ENCODE measurements at places on chromosomes 7 and 10.

- DNase-seq: no peak
Measured at GRCh38 chr7:79320741-79321473, 132.6 kb downstream of the MAGI2 start.

DNA sequence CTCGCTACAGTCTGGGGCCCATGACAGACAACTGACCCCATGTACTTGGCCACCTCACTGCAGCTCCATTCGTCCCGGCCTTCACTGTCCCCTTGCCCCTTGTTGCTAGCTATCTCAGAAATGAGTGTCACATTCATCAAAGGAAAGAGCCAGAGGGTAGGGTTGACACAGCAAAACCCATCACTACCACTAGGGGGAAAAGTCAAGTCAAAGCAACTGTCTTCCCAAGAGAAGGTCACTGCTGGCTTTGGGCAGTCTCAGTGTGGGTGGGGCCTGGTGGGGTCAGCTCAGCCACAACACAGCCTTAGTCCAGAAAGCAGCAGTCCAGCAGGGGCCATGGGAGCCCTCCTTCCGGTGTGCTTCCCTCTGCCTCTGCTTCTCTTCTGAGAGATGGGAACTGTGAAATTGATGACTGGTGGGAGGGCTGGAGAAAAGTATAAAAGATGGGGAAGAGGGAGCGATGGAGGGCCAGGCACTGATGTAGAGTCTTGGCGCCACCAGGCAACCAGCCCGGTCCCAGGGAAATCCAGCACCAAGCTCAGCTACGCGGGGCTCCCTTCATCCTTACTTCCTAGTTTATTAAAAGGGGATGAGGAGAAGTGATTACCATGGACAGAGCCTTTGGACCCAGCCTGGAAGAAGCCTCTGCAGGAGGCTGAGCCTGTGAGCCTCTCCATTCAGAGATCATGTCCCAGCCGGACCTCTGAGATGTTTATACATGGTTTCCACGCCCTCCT is 58.0 kb downstream of the PLXNA4 start:
- no peak for DNase-seq

DNA sequence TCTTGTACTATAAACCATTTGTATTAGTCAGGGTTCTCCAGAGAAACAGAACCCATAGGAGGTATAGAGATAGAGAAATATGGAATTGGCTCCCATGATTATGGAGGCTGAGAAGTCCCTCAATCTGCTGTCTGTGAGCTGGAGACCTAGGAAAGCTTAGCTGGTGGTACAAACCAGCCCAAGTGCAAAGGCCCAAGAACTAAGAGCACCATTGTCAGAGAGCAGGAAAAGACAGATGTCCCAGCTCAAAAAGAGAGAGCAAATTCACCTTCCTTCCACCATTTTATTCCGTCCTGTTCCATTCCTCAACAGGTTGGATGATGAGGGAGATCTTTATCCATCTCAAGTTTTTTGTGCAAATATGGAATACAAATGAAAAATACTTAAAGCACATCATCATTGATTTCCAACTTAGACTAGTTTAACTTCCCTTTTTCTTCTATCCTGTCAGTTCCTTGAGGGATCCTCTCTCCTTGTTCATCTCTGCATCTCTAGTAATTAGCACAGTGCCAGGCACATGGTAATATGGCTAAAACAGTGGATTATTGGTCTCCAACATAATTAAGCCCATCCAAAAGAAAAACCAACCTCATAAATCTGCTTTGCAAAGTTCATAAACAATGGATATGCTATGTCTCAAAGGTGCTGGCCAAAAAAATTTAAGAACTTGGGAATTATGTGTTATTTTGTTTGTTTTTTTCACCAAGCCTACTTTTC is 83.1 kb upstream of the PIK3CG start:
- no peak for DNase-seq

GRCh38 chr10:51109801-51110533 is 35.7 kb downstream of the PRKG1 start:
- no peak for DNase-seq

DNA sequence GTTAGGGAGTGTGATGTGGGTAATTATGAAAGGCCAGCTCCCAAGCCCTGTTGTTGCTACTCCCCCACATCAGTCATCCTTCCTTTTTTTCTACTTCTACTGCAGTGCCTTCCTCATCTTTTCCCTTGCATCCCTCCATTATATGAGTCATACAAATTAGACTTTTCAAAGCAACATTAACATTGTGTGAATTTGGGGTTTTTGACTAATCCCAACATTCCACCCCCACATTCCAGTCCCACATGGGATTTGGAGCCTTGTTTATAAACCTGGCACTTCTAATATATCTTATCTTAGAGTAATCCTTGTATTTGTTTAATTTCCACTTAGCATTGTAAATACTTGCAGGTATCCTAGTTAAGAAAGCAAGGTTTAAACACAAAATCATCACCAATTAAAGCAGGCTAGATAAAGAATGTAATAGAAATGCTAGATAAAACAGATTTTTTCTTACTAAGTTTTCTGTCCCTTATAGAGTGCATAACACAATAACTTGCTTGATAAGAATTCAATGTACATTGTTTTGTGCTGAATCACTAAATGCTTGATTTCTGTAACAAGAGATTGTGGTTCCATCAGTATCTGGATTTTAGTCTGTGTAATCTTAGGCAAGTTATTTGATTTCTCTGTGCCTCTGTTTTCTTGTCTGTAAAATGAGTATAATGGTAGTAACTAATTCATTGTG is 165.8 kb downstream of the CFTR start:
- no peak for DNase-seq

GRCh38 chr7:105216786-105217185 is 171.9 kb downstream of the SRPK2 start:
- no peak for DNase-seq

Data from progenitor cell of endocrine pancreas (in vitro differentiated cells).